NCI-H2029 (cell line): ENCODE measurements at places on chromosomes 4 and X.
A peak's percentile ranks its signal among the peaks of the same experiment; 100 is the strongest.

DNA sequence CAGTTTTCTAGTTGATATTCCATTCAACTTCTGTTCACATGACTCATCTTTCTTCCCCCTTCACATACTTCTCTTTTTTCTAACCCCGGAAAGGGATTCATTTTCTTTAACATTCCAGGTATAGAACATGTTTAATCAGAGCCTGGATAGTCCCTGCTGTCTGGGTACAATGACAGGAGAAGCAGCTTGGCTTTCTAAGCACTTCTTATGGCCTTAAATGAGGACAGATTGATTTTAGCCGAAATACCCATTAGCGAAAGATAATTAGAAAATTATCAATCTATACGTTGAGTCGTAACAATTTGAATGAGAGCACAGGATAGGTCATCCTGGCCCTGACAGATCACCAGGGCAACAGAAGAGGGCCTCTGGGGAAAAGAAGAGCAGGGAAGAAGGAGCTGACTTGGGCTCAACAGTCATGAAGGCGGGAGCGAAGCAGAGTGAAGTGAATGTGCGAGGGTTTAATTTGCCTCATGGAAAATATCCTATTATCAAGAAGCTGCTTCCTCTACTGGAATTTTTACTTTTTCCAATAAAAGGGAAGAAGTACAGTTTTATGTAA lies 62.2 kb downstream of the PPP1R2C start:
- no peak for DNase-seq

- no peak for DNase-seq
These were observed 99.3 kb downstream of the AMMECR1 start for GRCh38 chrX:110218591-110218990.

DNA sequence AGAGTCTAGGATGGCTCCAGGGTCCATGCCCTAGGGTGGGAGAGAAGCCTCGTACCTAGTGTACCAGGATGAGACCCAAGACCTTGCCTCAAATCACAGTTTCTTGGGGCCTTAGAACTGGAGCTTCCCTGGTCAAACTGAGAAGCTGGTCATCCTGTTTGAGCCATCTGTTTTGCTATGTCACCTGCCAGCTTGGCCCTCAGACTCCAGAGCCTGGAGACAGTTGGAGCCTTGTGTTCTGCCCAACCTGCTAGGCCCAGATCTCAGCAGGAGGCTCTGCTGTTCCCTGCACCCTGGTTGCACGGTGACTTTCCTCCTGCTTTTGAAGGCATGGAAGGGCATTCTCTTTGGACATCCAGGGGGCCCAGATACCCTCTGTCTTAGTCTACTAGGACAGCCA lies 206.3 kb upstream of the ATP6AP2 start:
- no peak for DNase-seq

GRCh38 chr4:184790826-184791225 lies 34.9 kb downstream of the ACSL1 start:
- DNase-seq, result no peak

DNA sequence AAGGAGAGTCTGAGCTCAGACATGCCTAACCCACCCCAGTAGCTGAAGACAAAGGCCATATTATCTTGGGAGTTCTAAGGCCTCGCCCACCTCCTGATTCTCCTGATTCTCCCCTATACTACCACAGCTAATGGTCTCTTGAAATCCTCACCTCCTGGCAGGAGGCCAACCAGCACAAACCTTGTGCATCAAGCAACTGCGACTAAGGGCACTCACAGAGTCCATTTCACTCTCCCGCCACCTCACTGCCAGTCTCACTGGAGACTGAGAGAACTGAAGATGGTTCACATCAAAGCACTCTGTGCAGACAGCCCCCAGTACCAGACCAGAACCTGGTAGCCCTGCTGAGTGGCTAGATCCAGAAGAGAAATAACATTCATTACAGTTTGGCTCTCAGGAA lies 102.1 kb upstream of the KLF8 start:
- no peak for DNase-seq

GRCh38 chr4:186191200-186192065 lies at the start of gene CYP4V2:
Gene CYP4V2, plus strand, starts transcription at chr4:186191567. Its CDS starts 257 bp downstream, at chr4:186191824.
- DNase-seq, result peak; percentile 40

GRCh38 chr4:5460106-5460801 lies 248.1 kb downstream of the EVC2 start:
- no peak for DNase-seq

DNA sequence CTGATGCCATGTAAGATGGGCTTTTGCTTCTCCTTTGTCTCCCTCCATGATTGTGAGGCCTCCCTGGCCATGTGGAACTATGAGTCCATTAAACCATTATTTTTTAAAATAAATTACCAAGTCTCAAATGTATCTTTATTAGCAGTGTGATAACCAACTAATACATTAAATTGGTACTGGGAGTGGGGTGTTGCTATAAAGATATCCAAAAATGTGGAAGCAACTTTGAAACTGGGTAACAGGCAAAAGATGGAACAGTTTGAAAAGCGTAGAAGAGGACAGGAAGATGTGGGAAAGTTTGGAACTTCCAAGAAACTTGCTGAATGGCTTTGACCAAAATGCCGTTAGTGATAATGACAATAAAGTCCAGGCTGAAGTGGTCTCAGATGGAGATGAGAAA lies 526.7 kb downstream of the SH3BGRL start:
- no peak for DNase-seq
